ENCODE measurements at places on chromosomes 2 and 18.

DNA sequence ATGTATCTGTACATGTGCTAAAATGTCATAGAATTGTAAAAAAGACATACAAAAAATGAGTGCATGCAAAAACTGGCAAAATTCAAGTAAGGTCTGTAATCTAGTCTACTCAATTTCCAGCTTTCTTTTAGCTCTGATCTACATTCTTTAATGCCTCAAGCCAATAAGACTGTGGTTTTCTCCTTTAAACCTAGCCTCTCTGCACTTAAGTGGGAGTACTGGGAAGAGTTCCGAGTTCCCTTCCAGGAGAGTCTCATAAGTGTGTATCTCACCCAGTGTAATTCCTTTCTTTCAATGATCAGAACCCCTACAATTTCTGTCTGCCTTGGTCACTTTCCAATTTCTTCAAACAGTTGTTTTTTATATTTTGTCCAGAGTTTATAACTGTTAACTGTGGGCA is 150.1 kb downstream of the PTRHD1 start:
- no peak for DNase-seq

DNA sequence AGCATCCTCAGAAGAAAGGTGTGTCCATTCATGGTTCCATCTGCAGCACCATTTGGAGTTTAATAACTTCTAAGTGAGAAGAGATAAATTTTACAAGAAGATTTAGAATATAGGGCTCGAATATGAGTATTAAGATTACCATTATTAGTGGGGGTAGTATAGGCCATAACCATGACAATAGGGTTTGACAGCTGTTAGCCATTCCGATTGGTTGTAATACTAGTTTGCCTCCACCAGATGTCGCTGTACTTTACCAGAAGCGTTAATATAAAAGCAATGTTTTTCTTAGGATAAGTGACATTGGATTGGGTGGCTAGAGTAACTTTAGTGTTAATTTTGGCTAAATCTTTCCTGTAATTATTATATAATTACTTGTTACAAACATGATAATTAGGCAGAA is 107.5 kb upstream of the SRD5A2 start:
- no peak for DNase-seq

DNA sequence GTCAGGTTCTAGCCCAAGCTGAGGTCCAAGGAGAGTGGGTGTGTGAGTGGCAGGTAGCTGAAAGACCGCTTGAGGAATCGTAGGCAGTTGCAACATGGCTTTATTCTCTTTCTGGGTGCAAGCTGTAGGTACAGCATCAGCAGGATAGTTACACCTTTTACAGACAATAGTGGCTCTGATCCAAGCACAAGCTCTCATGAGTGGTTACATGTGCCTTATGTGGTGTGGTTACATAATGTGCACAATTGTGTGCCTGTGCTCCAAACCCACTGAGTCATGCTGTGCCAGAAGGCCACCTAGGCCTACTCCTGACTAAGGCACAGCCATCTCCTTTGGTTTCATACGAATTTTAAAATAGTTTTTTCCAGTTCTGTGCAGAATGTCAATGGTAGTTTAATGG is 227.6 kb downstream of the SATB2 start:
- DNase-seq = no peak

DNA sequence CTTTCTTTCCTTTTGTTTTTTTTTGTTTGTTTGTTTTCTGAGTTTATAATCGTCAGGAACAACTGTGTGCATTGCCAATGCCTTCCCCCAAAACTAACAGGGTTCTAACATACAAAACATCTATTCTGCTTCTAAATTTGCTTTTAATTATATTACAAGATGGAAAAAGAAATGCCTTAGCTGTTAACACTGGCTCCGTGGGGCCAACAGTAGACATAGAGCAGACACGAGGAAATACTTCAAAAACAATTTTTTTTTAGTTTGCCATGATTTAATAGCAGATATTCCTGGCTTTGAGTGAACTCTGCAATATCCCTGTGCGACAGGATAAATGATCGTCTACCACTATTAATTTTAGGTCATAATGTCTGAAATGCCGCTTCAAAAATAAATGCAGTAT is 153.3 kb upstream of the HNRNPA3 start:
- DNase-seq = no peak

DNA sequence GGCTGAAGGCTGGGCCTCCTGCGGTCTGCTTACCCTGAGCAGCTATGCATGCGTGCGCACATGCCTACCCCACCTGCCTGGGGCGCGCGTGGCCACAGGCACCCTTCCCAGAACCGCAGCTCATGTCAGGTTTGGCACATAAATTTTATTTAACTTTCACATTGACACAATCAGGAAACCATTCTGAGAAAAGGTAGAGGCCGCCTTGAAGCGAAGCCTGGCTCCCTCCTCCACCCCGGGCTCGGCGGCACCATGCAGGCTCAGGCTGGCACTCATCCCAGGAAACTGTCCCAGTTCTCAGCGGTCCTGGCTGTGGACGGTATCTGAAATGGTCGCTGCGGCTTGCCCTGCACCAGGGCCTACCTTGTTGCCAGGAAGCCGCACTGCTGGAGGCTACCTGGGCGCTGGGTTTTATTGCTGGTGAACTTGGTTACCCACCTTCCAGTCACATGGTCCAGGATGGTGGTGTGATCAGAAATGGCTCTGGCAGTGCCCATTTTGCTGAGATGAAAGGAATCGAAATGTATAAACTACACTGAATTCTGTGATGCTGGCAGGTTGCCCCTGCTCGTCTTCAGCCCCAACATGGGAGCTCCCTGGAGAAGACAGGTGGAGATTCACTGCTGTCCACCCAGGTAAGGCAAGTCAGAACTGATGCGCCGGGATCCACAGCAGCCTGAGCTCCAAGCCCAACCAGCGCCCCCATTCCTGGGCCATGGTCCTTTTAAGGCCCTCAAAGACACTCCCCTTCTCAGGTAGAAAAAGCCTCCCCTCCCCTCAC is 25.5 kb downstream of the CHST10 start:
- no peak for DNase-seq

DNA sequence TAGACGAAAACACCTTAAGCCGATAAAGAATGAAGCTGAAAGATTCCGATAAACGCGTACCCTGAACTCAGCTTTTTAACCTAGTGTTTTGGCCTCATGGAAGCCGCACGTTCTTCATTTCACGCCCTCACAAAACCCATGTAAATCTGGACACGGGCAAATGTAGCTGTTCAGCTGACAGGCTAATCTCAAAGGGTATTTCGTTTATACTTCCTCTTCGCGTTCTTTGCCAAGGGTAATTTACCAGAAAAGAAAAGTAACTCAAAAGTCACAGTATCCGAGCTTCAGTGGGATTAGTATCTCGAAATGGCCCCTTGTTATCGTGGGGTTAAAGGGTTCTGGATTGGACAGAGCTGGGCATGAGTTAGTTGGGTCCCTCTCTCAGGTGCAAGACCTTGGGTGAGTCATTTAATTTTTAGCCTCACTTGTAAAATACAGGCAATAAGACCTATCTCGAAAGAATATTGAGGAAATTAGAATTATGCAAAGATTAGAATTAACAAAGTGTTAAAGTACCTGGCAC is 22.0 kb upstream of the STPG4 start:
- DNase-seq = no peak

GRCh38 chr2:212915121-212915782 is 236.2 kb downstream of the IKZF2 start:
- DNase-seq = no peak

- no peak for DNase-seq
Observed at GRCh38 chr2:204250692-204251091, 294.6 kb upstream of the PARD3B start.

DNA sequence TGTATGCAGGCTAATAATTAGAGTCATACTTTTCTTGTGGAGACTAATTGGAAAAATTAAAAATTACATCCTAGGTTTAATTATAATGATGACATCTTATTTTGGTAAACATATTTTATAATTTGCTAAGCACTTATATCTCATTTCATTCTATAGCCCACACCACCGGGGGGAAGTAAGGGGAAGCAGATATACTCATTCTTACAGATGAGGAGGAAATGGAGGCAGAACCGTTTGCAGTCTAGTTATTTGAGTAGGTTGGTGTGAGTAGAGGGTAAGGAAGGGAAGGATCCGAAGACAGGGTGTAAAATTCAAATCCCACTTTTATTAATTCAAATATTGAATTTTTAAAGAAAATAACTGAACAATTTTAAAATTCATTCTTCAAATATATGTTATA is 3.7 kb downstream of the ITGAV start:
- DNase-seq = no peak

- DNase-seq = no peak
Observed at GRCh38 chr2:179336782-179337534, 72.3 kb upstream of the SESTD1 start.

DNA sequence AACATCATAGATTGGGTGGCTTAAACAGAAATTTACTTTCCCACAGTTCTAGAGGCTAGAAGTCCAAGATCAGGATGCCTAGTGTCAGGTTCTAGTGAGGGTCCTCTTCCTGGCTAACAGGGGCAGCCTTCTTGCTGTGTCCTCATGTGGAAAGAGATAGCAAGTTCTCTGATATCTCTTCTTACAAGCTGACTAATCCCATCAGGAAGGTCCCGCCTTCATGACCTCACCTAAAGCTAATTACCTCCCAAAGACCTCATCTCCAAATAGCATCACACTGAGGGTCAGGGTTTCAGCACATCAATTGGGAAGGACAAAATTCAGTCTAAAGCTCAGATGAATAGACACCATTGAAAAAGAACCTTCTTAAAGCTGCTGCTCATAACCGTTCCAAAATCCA is 22.9 kb downstream of the ACVR1 start:
- no peak for DNase-seq

GRCh38 chr18:25133879-25134278 is 218.1 kb downstream of the ZNF521 start:
- DNase-seq = no peak

GRCh38 chr2:161754379-161754778 is 130.2 kb downstream of the SLC4A10 start:
- DNase-seq = no peak

DNA sequence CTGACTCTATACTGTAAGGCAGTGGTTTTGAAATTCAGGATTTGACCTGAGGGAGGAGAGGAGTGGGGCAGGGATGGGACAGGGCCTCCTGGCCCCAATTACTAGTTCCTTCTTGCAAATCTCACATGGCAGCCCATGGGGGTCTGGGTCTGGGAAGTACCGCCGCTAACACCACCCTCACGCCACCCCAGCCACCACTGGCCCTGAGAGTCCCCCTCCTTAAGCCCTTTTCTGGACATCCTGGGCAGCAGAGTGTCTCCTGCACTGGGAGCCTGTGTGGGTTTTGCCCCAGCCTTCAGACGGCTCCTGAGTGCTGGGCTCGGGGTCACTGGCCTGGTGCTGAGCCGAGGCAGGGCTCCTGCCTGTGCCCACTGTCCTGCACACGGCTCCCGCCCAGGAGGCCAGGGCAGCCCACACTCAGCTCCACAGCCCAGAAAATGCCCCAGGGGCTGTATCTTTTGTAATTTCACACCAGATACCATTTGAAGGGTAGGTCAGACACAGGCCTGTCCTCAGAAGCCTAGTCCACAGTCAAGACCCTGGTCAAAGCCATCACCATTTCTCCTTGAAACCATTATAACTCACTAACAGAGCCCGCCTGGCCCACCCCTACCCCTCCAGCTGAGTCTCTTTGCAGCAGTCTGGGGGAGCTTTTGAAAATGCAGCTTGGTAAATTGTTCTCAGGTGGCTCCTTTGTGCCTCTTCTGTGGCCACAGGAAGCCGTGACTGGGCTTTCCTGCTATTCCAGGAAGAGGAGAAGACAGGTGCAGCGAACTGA is 55.1 kb downstream of the CYP27C1 start:
- no peak for DNase-seq

DNA sequence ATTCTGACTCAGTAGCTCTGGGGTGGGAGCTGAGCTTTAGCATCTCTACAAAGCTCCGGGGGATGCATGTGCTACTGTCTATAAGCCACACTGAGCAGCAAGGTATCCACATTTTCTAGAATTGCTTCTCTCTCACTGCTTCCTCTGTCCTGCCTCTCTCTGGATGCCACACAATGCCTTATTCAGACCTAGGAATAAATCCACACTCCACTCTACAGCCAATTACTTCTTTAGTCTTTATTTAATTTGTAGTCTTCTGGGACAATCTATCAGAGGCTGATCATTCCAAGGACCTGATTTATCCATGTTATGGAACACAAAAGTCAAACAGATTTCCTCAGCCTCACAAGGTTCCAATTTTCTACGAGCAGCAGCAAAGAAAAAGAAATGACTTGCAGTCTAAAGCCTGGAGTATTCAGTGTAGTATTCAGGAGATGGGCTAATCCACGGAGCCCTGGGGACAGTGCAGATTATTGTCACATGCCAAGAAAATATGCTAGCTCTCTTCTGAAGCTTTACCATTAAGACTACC is 4.4 kb downstream of the BCL2 start:
- no peak for DNase-seq

DNA sequence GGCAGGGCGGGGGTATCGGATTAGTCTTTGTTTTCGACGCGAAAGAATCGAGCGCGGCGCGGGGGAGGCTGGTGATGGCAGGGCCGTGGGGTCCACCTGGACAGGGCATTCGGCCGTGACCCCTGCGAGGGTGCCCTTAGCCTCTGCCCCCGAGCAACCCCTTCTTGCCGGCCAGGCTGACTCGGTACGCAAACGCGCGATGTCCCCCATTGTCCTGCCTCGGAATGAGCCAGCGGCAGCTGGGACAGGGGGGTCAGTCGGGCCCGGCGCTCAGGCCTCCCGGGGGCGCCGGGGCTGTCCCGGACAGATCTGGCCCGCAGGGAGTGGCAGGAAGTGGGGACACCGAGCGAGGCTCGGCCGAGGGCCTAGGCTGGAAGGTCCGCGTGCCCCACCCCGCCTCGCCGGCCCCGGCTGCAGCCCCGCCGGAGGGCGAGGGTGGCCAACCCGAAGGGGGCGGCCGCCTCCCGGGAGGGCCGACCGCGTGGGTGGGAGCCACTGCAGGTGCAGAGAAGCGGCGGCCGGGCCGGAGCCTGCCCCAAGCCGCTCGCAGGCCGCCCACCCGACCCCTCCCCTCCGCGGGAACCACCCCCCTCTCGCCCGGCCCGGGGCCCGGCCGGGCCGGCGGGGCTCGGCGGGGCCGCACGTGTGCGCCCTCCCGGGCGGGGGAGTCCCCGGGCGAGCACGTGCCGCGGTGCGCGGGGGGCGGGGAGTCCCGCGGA is at the start of gene TET3:
Gene TET3, plus strand, starts transcription at position 708 of the 719 bp plus-strand sequence. CDS start 1,494 bp downstream, outside the sequence.
- DNase-seq = no peak

Data from stimulated activated CD4-positive, alpha-beta T cell treated with anti-CD3 and anti-CD28 coated beads, Interleukin-1b, Interleukin-23, amount 100 ng/mL, for 1 hour (primary cell).